HTR-8/SVneo (cell line): ENCODE measurements at places on chromosomes 3 and 15.

DNA sequence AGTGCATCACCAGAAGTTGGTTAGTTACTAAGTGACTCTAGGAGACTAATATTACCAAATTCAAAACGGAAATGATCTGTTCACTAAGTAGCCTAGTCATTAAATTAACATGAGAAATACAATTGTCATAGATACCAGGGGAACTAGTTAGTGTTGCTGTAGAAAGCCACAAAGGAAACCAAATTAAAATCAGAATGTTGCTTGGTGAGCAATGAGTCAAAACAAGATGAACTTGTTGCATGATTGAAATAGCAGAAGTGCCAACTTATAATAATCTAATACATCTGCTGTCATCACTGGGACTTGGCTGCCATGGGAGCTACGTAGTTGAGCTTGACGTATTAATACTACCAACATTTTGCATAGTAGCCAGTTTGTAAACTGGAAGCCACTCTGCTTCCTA lies 458.1 kb downstream of the DIPK2A start:
- no peak for DNase-seq

GRCh38 chr3:13192471-13193213 lies 119.4 kb upstream of the IQSEC1 start:
- peak; percentile 47 for DNase-seq

GRCh38 chr15:57892181-57892580 lies 173.3 kb downstream of the ALDH1A2 start:
- DNase-seq = no peak

GRCh38 chr15:51094606-51095569 lies at the start of gene TNFAIP8L3:
TSS of gene TNFAIP8L3 (minus strand) at chr15:51094906. CDS start at chr15:51094595, 311 bp downstream.
- DNase-seq = no peak

- DNase-seq = no peak
Measured at GRCh38 chr3:140347151-140347550, 330.7 kb upstream of the TRIM42 start.

DNA sequence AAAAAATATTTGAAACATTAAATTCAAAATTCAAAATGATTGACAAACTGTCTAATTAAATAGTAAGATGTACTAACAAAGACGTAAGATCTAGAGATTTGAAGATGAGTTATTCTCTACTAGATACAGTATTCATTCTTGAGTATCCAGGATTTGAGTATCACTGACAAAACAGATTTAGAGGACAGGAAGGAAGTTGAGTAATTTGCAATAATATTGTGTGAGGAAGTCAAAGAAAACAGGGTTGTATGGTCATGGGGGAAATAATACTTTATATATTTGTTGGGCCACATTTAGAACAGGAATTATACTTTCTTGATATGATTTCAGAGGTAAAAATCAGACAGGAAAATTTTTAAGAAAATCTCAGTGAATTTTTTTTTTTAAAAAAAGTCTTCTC lies 393.1 kb upstream of the CDIN1 start:
- no peak for DNase-seq
